ENCODE measurements at places on chromosomes 16 and 17. TPM values are rescaled to one million over a fixed set of nuclear protein-coding genes. Genes with fewer than 3 reads are reported as not detected.

The MYH2 gene
- not detected for polyA plus RNA-seq

The MYH3 gene
- 0.45 TPM for polyA plus RNA-seq

The PSMD11 gene
- polyA plus RNA-seq = 50.8 TPM

The GUCY2D gene
- 0.09 TPM for polyA plus RNA-seq

The CTU2 gene
- polyA plus RNA-seq = 11.4 TPM

The SLC16A5 gene
- polyA plus RNA-seq = 12.7 TPM

The SAMD14 gene
- 3.3 TPM for polyA plus RNA-seq

The CSH1 gene
- polyA plus RNA-seq = not detected

The TPSG1 gene
- polyA plus RNA-seq = not detected

The TEKT5 gene
- polyA plus RNA-seq = 0.07 TPM

The NRN1L gene
- 0.41 TPM for polyA plus RNA-seq

The GPRC5C gene
- polyA plus RNA-seq = 26.5 TPM

The SLC6A2 gene
- polyA plus RNA-seq = not detected
